ENCODE measurements at places on chromosomes 1 and 21.

- no peak for DNase-seq
These were observed 98.5 kb upstream of the ADGRL2 start for GRCh38 chr1:81702079-81702715.

DNA sequence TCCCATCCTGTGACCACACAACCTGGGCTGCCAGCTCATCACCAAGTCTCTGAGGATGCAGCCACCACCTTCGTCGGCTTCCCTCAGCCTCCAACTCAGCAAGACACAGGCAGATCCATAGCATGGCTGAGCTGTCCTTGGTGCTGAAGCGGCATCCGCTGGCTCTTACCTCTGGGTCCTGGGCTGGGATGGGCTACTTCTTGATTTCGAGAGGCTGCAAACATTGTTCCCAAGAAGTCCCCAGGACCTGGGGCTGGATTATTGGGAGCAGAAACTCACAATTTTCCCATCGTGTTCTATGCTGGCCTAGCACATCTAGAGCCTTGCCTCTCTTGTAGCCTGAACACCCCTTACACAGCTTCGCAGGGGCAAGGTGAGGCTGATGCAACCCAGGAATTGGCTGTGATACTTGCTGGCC is 24.9 kb upstream of the C1QA start:
- DNase-seq, result no peak

GRCh38 chr1:47843059-47843458 is 154.1 kb downstream of the TRABD2B start:
- no peak for DNase-seq

GRCh38 chr1:182755632-182756031 is 33.9 kb upstream of the NPL start:
- no peak for DNase-seq

DNA sequence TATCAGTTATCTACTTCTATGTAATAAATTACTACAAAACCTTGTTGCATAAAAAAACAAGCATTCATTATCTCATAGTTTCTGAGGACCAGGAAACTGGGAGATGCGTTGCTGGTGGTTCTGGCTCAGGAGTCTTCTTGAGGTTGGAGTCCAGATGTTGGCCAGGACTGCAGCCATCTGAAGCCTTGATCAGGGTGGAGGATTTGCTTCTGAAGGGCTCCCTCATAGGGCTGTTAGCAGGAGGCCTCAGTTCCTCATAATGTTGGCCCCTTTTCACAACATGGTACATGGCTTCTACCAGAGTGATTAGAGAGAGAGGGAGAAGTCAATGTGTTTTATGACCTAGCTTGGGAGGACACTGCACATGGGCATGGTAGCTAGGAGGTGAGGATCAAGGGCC is 137.4 kb downstream of the CNIH3 start:
- no peak for DNase-seq

DNA sequence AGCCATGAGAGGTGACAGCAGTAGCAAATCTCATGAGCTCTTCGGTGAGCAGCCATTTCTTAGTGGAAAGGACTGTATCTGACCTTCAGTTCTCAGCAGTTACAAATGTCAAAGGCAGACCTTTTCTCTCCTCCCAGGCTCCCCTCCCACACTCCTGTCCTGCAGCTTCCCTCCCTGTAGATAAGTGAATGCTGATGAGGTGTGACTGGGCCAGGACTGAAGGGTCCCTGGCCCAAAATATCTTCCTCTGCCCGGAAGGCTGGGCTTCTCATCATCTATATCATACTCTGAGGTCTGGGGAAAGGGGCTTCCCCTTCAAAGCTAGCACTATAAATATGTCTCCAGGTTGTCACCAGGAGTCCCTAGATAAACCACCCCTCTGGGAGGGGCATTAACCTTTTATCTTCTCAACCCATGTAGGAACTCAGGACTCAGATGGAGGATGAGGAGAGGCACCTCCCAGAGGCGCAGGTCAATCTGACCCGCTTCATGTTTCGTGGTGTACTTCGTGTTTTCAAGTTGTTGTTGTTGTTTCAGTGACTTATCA is 3.6 kb upstream of the ADAMTSL4 start:
- no peak for DNase-seq

DNA sequence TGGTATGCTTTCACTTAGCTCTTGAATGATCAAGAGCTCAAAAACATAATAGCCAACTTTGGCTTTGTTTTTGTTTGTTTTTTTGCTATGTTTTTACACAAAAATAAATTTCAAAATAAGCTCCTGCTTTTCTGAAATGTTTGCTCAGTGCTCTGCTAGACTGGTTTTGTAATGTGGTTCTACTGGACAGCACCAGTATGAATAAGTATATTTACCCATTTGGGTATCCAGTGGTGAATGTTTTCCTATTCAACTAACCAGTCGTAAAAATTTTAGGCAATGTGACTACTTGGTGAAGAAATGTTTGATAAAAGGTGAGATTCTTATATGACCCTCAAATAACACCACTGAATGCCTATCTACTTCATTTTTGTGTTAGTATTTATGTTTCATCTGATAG is 308.6 kb downstream of the PTPRC start:
- DNase-seq, result no peak

DNA sequence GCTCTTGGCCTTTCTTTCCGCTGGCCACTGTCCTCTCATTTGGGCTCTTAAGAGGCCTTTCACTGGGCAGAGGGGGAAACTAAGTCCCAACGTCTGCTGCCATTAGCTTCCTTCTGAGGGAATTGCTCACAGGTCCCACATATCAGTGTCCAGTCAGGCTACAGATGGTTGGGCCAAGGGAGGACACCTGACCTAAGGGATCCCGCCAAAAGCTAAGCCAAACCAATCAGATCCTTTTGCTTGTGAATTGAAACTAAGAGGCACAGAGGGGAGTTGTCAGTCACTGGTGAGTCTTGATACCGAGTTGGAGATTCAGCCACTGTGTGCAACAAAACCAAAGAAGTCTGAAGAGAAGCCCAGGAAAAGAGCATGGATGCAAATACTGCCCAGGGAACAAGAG is 5.7 kb upstream of the NT5C1A start:
- no peak for DNase-seq

- DNase-seq, result no peak
These were observed 2.5 kb upstream of the MOV10 start for GRCh38 chr1:112672009-112672408.

DNA sequence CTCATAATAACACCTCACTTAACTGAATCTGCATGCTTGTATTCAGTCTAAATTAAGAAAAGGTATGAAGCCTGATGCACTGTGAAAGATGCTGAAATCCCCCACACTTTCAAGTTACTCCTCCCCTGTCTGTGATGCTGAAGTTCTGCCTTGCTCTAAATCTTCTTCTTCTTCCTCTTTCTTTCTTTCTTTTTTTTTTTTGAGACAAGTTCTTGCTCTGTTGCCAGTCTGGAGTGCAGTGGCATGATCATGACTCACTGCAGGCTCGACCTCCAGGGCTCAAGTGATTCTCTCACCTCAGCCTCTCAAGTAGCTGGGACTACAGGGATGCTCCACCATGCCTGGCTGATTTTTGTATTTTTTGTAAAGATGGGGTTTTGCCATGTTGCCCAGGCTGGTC is 231.0 kb upstream of the B3GALT2 start:
- no peak for DNase-seq
